ENCODE measurements at places on chromosomes 7 and 10.
A peak's percentile ranks its signal among the peaks of the same experiment; 100 is the strongest.

DNA sequence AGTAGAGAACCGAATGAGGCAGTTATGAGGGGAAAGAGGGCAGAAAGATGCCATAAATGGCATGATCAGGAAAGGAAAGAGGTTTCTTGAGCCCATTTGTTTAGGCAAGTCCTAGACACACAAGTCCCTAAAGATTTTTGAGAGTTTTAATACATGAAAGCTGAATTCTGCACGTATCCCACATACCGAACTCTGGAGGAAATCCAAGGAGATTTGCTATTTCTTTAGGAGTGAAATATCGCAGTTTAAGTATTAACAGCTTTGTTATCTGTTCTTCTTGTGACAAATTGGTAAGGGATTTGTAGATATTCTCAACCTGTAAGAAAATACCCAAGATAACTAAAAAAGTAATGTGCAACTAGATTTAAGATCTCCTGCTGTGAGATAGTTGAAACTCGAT lies 23.7 kb upstream of the CUBN start:
- no peak for DNase-seq

- no peak for DNase-seq
Measured at GRCh38 chr10:80489371-80490112, 35.4 kb downstream of the TSPAN14 start.

DNA sequence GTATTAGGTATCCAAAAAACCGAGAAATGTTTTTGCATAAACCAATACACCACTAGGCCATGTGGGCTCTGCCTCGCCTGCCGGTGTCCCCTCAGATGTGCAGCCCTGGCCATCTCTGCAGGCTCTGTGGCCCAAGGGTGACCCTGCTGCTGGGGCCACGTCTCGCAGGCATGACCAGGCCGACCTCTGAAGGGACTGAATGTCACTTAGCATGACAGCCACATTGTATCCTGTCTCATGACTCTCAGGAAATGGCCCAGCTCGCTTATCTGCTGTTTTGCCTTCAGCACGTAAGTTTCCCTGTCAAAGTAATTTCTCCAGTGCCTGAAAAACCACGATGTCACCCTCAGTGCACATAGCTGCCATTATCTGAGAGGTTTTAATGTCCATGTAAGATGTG lies 49.5 kb upstream of the ZNF32 start:
- no peak for DNase-seq

DNA sequence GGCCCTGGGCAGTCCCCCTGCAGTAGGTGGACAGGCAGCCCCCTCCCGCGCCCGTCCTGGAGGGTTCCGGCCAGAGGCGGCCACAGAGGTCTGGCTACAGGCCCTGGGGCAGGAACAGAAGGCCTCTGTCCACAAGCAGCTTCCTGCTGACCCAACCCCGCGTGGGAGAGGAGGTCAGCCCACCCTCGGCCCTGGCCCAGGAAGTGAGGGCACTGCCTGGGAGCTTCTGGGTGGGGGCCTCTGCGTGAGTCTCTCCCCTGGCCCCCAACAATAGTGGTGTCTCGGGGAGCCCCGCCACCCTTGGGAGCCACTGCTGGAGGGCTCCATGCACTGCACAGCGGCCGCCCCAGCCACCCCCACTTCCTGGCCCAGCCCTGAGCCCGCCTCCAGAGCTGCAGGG lies 4.7 kb downstream of the MICALL2 start:
- DNase-seq: no peak

DNA sequence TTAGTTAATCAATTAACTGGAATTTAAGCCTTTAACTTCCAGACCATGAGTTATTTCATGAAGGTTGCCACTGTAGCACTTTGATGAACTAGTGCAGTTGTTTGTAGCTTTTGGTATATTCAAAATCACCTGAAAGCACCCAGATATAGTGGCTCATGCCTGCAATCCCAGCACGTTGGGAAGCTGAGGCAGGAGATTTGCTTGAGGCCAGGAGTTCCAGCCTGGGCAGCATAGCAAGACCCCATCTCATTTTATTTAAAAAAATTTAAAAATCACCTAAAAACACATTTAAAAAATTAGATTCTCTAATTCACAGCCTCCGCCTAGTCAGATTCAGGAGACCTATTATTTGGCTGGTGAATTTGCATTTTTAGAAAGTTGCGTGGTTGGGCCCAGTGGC lies 9.0 kb downstream of the TBC1D12 start:
- no peak for DNase-seq

GRCh38 chr10:114709984-114710383 lies 51.9 kb upstream of the ABLIM1 start:
- DNase-seq: no peak

DNA sequence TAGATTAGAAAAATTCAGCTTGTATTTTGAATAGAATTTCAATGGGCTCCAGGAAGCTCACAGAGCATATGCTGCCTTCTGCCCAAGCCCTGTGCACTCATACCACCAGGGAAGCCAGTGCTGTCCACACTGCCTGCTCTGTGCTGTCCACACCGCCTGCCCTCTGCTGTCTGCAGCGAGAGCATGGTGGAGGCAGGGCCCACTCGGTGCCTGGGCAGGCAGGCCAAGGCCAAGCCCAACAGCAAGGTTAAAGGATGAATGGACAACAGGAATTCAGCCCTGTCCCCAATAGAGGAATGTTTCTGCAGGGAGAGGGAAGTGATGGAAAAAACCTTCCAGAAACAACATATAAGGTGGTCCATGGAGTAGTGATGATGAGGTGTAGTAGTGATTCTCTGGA lies 146.8 kb downstream of the GFRA1 start:
- no peak for DNase-seq

DNA sequence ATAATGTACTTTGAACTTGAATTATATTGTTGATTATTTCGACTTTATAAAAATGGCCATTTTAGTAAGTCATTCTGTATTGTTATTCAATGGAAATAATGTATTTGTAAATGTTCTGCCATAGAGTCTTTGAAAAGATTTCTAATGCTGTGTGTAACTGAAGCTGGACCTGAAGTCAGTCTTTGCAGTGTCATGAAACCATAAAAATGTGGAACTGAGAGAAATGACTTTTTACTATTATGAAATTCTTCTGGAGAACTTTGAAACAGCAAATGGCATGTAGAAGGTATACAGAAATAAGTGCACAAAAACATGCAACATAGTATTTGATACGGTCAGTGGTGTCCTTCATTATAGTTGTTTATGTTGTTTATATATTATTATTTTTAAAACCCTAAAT lies 59.7 kb upstream of the ADRA2A start:
- no peak for DNase-seq

GRCh38 chr10:101778781-101779543 lies 3.0 kb upstream of the FGF8 start:
- no peak for DNase-seq

DNA sequence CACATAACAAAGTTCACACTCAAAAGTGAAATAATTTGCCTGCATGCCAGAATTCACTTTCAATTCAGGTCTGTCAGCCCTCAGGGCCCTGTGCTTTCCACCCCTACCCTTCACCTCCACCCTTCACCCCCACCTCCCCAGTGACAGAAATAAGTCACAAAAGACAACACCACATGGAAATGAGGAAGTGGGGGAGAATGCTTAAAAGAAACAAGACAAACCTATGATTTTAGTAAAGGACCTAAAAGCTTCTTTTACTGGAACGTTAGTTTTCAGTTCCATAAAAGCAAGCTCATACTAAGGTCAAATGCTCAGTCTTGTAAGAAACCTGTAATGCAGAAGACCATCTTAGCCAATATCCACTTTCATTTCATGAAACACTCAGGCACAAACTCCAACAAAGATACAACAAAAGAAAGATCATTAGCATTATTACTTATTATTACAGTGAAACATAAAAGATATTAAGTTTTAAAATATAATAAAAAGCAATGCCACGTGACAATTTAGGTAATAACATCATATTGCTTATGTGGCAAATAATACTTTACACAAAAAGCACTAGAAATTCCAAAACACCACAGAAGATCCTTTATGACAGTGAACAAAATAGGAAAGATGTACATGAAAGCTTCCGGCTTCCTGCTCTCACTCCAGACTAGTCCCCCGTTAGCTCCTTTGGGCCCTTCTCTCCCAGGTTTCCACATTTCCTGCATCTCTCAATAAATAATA lies 112.1 kb downstream of the LMBR1 start:
- DNase-seq: no peak

DNA sequence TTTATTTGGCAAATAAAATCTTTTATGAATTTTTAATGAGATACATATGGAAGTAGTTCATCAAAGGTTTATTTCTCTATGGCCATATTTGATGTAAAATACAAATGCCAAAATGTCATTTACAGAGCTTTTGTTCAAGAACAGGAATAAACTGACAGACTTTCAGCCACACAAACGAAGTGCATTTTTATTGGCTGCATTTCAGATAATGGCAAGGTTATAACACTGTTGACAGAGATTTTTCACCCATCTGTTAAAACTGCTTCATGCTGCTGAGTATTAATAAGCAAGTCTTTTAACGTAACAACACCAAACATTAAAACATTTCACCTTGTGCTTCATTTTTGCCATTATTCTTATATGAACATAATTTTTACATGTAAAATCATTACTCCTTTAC lies 254.4 kb downstream of the ANKRD7 start:
- no peak for DNase-seq

GRCh38 chr10:123150986-123151736 lies 3.0 kb upstream of the BUB3 start:
- DNase-seq: peak; percentile 55

- DNase-seq: no peak
Measured at GRCh38 chr7:83452256-83452655, 196.7 kb downstream of the SEMA3E start.

DNA sequence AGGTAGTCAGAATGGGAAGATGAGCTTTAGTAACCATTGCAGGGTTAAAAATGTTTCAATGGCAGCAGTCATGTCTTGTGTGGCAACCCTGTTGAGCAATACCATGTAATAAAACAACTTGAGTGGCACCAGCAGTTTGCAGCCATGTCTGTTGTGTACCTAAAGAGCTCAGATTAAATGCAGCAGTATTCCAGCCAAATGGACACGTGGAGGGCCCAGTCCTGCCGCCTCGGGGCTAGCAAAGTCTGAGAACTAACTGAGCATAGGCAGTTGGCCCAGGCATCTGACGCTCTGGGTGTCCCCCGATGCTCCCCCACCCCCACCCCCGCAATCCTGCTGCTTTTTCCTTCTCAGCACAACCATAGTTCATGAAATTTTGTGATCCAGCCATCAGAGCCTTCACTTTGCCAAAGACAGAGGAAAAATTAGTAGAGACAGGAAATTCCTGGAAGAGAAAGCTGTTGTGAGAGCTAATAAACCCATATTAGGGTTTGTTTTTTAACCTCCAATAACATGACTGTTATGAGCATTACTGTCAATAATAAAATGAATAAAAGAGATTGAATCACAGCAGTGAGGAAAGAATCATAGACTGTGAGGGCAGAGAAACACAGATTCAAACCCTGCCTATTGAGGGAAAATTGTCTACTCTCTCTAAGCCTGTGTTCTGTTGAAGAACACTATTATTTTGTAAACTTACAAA lies 220.6 kb upstream of the RHOBTB1 start:
- DNase-seq: no peak

DNA sequence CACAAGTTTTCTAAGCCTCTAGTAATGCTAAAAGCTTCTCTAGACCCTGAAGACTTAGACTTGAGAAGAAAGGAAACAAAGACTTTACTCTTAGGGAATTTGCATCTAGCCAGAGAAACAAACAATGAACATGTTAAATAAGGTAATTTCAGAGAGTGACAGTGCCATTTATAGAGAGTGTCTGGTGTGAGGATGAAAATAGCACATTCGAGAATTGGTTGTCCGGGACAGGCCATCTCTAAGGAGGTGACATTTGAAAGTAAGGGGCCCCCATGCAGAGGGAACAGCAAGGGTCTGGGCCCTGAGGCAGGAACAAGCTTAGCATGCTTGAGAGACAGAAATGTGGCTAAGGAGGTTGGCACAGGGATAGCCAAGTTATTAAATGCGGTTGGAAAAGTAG lies 48.1 kb downstream of the ADAM22 start:
- no peak for DNase-seq

GRCh38 chr7:121178452-121178851 lies 150.3 kb upstream of the WNT16 start:
- no peak for DNase-seq

GRCh38 chr10:125441151-125441550 lies 241.8 kb downstream of the TEX36 start:
- DNase-seq: no peak

DNA sequence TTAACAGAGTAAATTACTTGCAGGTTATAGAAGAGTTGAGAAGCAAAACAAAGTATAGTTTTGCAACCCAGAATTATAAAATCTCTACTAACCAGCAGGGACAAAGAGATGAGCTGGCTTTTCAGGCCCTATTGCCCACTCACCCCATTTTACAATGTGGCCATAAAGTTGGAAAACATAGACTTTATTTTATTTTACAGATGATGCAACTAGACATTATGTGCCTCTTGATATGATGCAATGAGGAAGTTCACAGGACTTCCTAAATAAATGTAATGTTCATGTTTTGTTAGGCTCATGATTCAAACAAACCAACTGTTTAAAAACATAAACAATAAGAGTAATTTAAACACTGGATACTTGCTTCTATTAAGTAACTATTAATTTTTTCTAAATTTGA lies 141.1 kb upstream of the WNT16 start:
- DNase-seq: no peak

- DNase-seq: no peak
Measured at GRCh38 chr10:126911301-126911700, 6.1 kb downstream of the DOCK1 start.

DNA sequence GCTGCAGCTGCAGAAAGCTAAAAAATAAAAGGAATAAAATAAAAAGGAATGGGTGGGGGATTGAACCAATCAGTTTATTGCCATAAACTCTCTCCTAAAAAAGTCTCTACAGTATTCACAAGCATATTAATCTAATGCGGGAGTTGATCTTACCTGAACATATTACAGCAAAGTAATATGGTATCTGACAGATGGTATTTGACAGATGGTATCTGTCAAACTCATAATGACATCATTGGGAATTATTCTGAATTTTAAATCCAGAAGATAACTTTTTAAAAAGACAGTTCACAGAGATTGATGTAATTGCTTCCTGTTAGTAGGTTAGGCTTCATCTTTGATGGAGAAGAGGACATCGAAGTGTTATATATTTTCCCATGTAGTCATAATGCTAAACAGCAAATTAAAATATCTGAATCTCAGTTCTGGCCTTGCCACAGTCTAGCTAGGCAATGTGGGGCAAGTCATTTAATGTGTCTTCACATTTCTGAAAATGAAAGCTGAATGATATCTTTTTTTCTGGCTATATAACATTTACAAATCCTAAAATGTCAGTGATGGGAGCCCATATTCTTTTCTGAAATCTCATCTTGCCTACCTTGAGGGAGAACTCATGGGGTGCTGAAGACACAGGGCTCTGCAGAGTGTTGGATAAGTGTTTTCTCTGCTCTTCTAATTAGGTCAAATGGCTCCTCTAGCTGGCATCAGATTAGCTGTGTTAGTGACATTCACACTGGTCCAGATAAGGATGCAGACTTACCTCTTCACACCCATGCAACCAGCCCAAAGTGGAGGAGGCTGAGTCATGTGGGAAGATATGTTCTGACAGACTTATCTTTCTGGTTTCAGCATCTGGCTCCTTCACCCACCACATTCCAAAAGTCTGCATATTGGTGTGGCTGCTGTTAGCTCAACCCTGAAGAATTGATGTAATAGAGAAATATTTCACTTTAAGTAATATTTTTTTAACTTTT lies 2.1 kb upstream of the LIPM start:
- DNase-seq: peak; percentile 64

Measured in T-helper 2 cell (primary cell).